ENCODE measurements at places on chromosomes 5 and 9. TPM values are rescaled to one million over a fixed set of nuclear protein-coding genes. Genes with fewer than 3 reads are reported as not detected.

DNA sequence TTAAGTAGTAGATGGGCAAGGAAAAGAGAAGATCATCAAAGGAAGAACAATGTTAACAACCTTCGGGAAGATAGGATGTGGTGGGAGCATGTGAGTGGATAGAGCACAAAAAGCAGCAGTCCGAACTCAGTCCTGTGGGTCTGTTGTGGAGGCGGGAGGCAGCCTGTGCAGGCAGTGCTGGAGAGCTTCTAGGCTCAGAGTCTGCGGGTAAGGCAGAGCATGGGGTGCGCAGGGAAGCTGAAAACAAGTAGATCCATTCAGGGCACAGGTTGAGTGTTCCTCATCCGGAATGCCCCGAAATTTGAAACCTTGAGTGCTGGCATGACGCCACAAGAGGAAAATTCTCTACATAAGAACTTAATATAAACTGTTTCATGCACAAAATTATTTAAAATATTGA is 84.9 kb downstream of the PPIC start:
- H3K36me3 ChIP-seq = no peaks in the 10 kb centered on the region
- no peaks in the 10 kb centered on the region for H3K27me3 ChIP-seq
- H3K27ac ChIP-seq = no peak overlapping the region

ARL15 gene
- 37.1 TPM for total RNA-seq

DNA sequence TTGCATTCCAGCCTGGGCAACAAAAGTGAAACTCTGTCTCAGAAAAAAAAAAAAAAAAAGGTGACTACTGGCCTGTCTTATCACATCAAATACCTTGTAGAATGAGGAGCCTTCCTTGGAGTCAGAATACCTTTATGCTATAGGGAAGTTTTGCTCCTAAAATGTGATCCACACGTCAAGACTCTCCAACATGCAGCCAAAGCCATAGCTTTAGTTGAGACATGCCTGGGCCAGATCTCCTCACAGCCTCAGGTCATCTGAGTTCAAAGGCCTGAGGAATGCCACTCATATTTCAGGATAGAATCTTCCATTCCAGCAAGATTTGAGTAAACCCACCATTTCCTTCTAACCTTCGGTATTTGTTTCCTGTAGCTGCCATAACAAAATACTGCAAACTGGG is 13.7 kb upstream of the SOWAHA start:
- no peak overlapping the region for H3K27ac ChIP-seq
- no peaks in the 10 kb centered on the region for H3K36me3 ChIP-seq
- H3K4me3 ChIP-seq = no peak overlapping the region
- H3K4me1 ChIP-seq = peaks cover 4% of the 10 kb centered on the region

BAAT gene
- total RNA-seq = 0.66 TPM

IL3 gene
- total RNA-seq = not detected

DNA sequence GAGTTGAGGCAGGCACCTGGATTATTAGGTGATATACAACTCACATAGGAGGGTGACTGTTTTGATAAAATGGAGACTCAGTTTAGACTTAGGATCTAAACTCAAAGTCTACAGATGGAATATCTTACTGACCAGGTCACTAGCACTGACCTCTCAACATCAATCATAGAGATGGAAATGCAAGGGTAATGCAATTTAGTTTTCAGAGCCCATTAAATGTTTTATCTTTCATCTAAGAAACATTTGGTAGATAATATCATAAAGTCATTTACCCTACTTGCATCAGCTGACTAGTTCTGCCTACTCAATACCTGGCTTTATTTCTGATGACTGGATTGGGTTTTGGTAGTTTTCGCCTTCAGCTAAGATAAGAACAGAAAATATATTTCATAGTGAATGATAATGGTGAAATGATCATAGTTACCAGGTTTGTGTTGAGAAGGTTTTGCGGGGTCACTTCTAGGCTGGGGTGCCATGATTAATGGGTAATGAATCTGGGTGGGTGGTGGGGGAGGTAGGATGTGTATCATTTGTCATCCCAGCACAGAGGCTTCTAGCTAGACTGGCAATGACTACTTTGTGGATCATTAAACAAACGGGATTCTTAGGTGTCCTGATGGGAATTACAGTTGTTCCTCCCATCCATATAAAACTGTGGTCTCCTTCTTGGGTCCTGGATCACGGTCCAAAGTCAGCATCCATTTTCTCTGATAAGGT is 173.4 kb downstream of the PPP2R2B start:
- no peaks in the 10 kb centered on the region for H3K36me3 ChIP-seq
- H3K27me3 ChIP-seq = no peaks in the 10 kb centered on the region
- no peak for DNase-seq
- no peaks in the 10 kb centered on the region for H3K4me1 ChIP-seq
- H3K27ac ChIP-seq = no peak overlapping the region

DNA sequence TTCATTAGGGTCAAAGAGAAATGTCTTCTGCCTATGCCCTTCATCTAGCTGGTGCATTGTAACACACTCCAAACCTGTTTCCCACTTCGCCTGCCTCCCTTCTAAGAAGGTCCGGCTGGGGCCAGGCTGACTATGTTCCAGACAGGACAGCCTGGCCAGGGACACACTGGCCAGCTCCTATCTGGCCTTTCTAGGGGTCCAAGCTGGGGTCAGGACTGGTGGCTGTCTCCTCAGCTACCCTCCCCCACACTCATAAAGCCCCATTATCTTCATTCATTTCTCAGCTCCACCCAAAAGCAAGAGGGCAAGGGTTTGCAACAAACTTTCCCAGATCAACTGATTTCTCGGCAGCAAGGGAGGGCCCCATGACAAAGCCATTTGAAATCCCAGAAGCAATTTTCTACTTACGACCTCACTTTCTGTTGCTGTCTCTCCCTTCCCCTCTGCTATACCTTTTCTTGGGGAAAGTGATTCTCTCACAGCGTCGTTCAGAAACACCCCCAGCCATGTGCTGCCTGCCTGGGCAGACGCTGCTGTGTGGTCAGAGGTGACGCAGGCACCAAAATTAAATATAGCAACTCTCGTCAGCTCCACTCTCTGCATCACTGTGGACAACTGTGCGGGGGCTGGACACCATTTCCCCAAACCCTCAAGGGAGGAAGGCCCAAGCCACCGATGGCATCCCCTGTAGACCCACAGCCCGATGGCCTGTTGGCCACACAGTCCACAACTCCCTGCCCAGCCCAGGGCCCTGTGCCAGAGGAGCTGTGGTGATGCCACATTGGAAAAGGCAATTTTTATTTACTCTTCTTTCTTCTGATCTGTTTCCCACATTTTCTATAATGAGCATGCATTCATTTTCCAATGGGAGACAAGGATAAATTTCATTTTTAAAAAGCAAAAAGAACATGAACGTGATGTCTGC is 6.1 kb downstream of the IL13 start:
- no peak for DNase-seq
- H3K4me1 ChIP-seq = peaks cover 7% of the 10 kb centered on the region
- no peaks in the 10 kb centered on the region for H3K36me3 ChIP-seq

C5orf58 gene
- total RNA-seq = not detected

PCDHB8 gene
- total RNA-seq = 0.80 TPM

GRCh38 chr5:176608937-176609723 is 826 bp downstream of the GPRIN1 start:
- H3K27ac ChIP-seq = no peak overlapping the region
- H3K27me3 ChIP-seq = peaks cover 24% of the 10 kb centered on the region
- H3K4me1 ChIP-seq = peaks cover 9% of the 10 kb centered on the region
- H3K4me3 ChIP-seq = no peak overlapping the region
- no peaks in the 10 kb centered on the region for H3K36me3 ChIP-seq

- H3K4me1 ChIP-seq = peaks cover 5% of the 10 kb centered on the region
- peak overlapping the region; percentile 43 for H3K27ac ChIP-seq
- DNase-seq = peak; percentile 92
- H3K27me3 ChIP-seq = no peaks in the 10 kb centered on the region
- no peak overlapping the region for H3K4me3 ChIP-seq
These were observed 204.1 kb downstream of the EBF1 start for GRCh38 chr5:158895588-158895987.

PCDHGA5 gene
- total RNA-seq = 2.3 TPM

NME5 gene
- total RNA-seq = 0.44 TPM

DNA sequence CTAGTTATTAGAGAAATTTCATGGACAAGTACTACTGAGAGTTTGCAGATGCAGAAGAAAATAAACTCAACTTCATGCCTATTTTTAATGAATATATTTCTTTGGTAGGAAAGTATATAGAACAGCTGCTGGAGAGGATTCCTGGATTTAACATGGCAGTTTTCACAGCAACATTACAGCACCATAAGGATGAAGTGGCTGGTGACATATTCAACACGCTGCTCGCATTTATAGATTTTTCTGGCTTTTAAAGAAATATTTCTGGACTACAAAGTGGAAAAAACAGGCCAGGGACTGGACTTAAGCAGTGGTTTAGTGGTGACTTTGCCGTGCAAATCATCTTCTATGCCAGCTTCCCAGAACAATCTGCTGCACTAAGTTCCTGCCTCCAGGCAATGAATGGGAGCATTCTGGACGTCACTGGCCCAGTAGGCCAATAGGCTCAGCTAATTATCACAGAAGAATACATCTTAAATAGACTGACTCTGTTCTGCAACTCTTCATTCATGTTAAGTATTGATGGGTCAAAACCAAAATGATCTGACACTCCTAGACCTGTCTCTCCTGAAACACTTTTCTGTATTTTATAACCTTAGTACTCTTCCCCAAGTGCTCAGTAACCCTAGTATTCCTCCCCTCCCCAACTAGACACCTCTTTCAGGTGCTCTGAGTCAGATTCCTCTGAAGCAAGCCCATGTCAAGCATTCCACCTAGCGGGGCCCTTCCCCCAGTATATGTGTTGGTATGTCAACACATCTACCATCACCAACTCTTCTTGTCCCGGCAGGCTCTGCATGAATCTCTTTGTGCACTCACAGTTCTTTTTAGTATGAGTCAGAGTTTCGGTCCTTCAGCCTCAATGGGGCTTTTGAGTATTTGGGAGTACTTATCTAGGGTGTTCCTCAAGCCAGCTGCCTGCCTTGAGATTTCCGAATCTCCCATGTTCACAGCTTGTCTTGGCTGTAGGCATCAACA is 625.5 kb downstream of the CHSY3 start:
- no peak overlapping the region for H3K4me3 ChIP-seq
- H3K27ac ChIP-seq = no peak overlapping the region
- DNase-seq = peak; percentile 2
- H3K36me3 ChIP-seq = no peaks in the 10 kb centered on the region

DNA sequence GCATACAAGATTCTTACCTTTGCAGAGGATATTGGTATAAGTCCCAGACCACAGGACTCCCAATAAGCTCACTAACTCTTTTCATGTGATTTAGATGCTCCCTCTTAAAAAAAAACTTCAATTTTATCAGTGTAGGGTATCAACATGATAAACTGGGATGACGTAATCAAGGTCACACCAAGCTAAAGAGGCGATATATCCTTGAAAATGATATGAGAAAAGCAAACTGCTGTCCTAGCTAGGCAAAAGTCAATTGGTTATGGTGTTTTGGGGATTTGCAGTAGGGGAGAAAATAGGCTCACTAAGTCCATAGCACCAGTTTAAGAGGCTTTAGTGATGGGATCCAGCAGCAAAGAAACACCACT is 354.4 kb downstream of the DIRAS2 start:
- no peak overlapping the region for H3K27ac ChIP-seq
- no peaks in the 10 kb centered on the region for H3K27me3 ChIP-seq
- DNase-seq = no peak
- H3K4me3 ChIP-seq = no peak overlapping the region
- no peaks in the 10 kb centered on the region for H3K36me3 ChIP-seq

GRCh38 chr9:95521699-95522098 is 4.9 kb upstream of the PTCH1 start:
- H3K36me3 ChIP-seq = no peaks in the 10 kb centered on the region
- DNase-seq = no peak
- no peak overlapping the region for H3K4me3 ChIP-seq
- H3K27ac ChIP-seq = no peak overlapping the region

Measured in muscle of leg (tissue), 16 donors.